IMR-90 (cell line): ENCODE measurements at places on chromosomes 16 and 17. TPM values are rescaled to one million over a fixed set of nuclear protein-coding genes. Genes with fewer than 3 reads are reported as not detected.

Gene ABCA3
- 0.18 TPM in 1 of 2 replicates, not detected in the other for total RNA-seq

GRCh38 chr17:75325827-75326225 is 36.6 kb upstream of the SLC25A19 start:
- H3K4me3 ChIP-seq: no peak overlapping the region
- H3K27ac ChIP-seq: no peak overlapping the region
- peak; percentile 35 for DNase-seq
- H3K27me3 ChIP-seq: no peaks in the 10 kb centered on the region
- peaks cover 5% of the 10 kb centered on the region for H3K4me1 ChIP-seq

Gene SLC35G6
- total RNA-seq: not detected in 2 replicates

DNA sequence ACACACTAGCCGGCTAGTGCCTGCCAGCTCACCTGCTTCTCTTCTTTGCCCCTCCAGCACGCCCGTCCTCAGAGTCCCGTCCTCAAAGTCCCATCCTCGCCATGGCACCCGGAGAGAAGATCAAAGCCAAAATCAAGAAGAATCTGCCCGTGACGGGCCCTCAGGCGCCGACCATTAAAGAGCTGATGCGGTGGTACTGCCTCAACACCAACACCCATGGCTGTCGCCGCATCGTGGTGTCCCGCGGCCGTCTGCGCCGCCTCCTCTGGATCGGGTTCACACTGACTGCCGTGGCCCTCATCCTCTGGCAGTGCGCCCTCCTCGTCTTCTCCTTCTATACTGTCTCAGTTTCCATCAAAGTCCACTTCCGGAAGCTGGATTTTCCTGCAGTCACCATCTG is 3.6 kb downstream of the SCNN1G start:
- H3K4me3 ChIP-seq: no peak overlapping the region
- H3K27ac ChIP-seq: no peak overlapping the region
- H3K36me3 ChIP-seq: no peaks in the 10 kb centered on the region
- DNase-seq: no peak

- no peak overlapping the region for H3K27ac ChIP-seq
- DNase-seq: no peak
- H3K4me3 ChIP-seq: no peak overlapping the region
- peaks cover 18% of the 10 kb centered on the region for H3K36me3 ChIP-seq
- peaks cover 19% of the 10 kb centered on the region for H3K4me1 ChIP-seq
Observed at GRCh38 chr17:958712-959451, 20.7 kb downstream of the NXN start.

DNA sequence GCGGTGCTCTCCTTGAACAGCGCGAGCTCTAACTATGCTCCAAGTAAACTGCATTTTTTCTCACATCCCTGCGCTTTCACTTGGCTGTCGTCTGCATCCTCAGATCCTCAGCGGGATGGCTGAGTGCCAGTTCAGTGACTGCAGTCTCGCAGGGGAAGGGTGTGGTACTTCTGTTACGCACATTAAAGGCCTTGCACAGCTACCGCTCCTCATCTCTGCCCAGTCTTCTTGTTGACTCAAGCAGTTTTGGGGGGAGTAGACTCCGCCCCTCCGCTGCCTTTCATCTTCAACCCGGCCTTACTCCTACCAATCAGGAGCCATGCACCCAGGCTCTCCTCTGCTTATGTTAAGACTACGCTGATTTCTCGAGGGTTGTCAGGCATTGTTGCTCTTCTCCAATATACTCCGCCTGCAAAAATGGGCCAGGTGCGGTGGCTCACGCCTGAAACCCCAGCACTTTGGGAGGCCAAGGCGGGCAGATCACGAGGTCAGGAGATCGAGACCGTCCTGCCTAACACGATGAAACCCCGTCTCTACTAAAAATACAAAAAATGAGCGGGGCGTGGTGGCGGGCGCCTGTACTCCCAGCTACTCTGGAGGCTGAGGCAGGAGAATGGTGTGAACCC is 10.0 kb downstream of the ATP5PD start:
- DNase-seq: peak; percentile 77
- peaks cover 2% of the 10 kb centered on the region for H3K4me1 ChIP-seq
- H3K4me3 ChIP-seq: no peak overlapping the region
- no peak overlapping the region for H3K27ac ChIP-seq
- no peaks in the 10 kb centered on the region for H3K27me3 ChIP-seq
- H3K36me3 ChIP-seq: peaks cover 23% of the 10 kb centered on the region

Gene TSNAXIP1
- 0.56 and 0.72 TPM in 2 replicates for total RNA-seq

- H3K27me3 ChIP-seq: no peaks in the 10 kb centered on the region
- H3K27ac ChIP-seq: peak within 1 kb of the TSS; percentile 71
- peak within 1 kb of the TSS; percentile 72 for H3K4me3 ChIP-seq
- peak; percentile 88 for DNase-seq
Observed at GRCh38 chr17:28598799-28599310, at the start of gene SPAG5. SPAG5 (minus strand) TSS chr17:28599025; CDS start chr17:28598946, 79 bp downstream.

- H3K36me3 ChIP-seq: no peaks in the 10 kb centered on the region
- no peak for DNase-seq
- no peak overlapping the region for H3K4me3 ChIP-seq
- H3K27ac ChIP-seq: no peak overlapping the region
- H3K4me1 ChIP-seq: no peaks in the 10 kb centered on the region
Observed at GRCh38 chr17:74012465-74012864, 191.0 kb upstream of the RPL38 start.

DNA sequence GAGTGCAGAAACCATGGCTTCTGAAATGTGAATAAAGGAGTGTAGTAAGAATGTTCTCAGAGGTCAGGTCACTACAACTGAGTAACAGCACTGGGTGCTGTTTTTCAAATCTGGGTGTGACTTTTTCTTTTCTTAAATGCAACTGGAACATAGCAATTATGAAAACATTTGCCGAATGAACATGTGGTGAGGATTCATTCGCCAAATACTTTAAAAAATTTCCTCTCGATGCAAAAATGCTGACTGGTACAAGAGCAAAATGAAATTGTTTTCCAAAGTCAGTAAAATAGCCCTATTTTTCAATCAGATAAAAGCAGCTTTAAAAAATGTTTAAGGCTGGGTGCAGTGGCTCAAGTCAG is 18.6 kb downstream of the ZDHHC7 start:
- H3K27me3 ChIP-seq: no peaks in the 10 kb centered on the region
- peak overlapping the region; percentile 98; the same call in 1 of the 2 replicates for H3K27ac ChIP-seq
- no peak overlapping the region for H3K4me3 ChIP-seq
- H3K4me1 ChIP-seq: peaks cover 34% of the 10 kb centered on the region
- no peak for DNase-seq

GRCh38 chr16:22010902-22011301 is 3.0 kb downstream of the MOSMO start:
- H3K36me3 ChIP-seq: no peaks in the 10 kb centered on the region; the same call in 1 of the 2 replicates
- H3K4me3 ChIP-seq: no peak overlapping the region
- H3K27me3 ChIP-seq: no peaks in the 10 kb centered on the region
- H3K27ac ChIP-seq: no peak overlapping the region
- peaks cover 8% of the 10 kb centered on the region for H3K4me1 ChIP-seq

Gene HS3ST6
- not detected in 2 replicates for total RNA-seq

Gene PDE6G
- not detected in 2 replicates for total RNA-seq

- peaks cover 25% of the 10 kb centered on the region for H3K27me3 ChIP-seq
- no peak overlapping the region for H3K27ac ChIP-seq
- H3K4me1 ChIP-seq: peaks cover 3% of the 10 kb centered on the region; the same call in 1 of the 2 replicates
- DNase-seq: no peak
Observed at GRCh38 chr16:85820604-85821372, 21.3 kb downstream of the COX4I1 start.
